ENCODE measurements at places on chromosomes 3 and 15. TPM values are rescaled to one million over a fixed set of nuclear protein-coding genes. Genes with fewer than 3 reads are reported as not detected.

VIPR1 gene
- total RNA-seq, result 0.41 TPM

DCUN1D1 gene
- 70.1 TPM for total RNA-seq

SNTN gene
- total RNA-seq, result not detected

ENTPD3 gene
- not detected for total RNA-seq

PAQR5 gene
- not detected for total RNA-seq

SPATA12 gene
- 3.9 TPM for total RNA-seq

PPARG gene
- total RNA-seq, result not detected

RARB gene
- total RNA-seq, result not detected

GJD2 gene
- not detected for total RNA-seq

RGMA gene
- not detected for total RNA-seq

RHCG gene
- not detected for total RNA-seq

THOC7 gene
- 98.7 TPM for total RNA-seq

PXYLP1 gene
- 1.7 TPM for total RNA-seq

COL6A5 gene
- total RNA-seq, result not detected

FAM107A gene
- not detected for total RNA-seq

NPAP1 gene
- not detected for total RNA-seq

OCA2 gene
- total RNA-seq, result not detected

UNC13C gene
- total RNA-seq, result not detected

TICRR gene
- 5.5 TPM for total RNA-seq

BFSP2 gene
- 33.1 TPM for total RNA-seq

BNC1 gene
- total RNA-seq, result not detected

ERC2 gene
- total RNA-seq, result 3.7 TPM

CD200 gene
- total RNA-seq, result not detected

CPEB1 gene
- total RNA-seq, result not detected

AADACL2 gene
- total RNA-seq, result not detected

NRG4 gene
- total RNA-seq, result not detected

ALG1L2 gene
- total RNA-seq, result not detected

SCN11A gene
- 0.07 TPM for total RNA-seq

ERICH6 gene
- not detected for total RNA-seq

LMLN gene
- 7.8 TPM for total RNA-seq

DNAJC19 gene
- total RNA-seq, result 132 TPM

SH2D7 gene
- total RNA-seq, result not detected

MYH15 gene
- total RNA-seq, result 0.18 TPM

TMEM207 gene
- not detected for total RNA-seq

SI gene
- not detected for total RNA-seq

GP5 gene
- not detected for total RNA-seq

C3orf70 gene
- total RNA-seq, result not detected

ISLR2 gene
- not detected for total RNA-seq

ECE2 gene
- 0.15 TPM for total RNA-seq

GAP43 gene
- total RNA-seq, result not detected

NAA50 gene
- total RNA-seq, result 181 TPM

GRIP2 gene
- total RNA-seq, result not detected

FSTL1 gene
- not detected for total RNA-seq

Measured in Karpas-422 (cell line).